Stimulated activated CD8-positive, alpha-beta memory T cell treated with anti-CD3 and anti-CD28 coated beads, Interleukin-2, amount 100 ng/mL, for 1 hour (primary cell): ENCODE measurements at places on chromosomes 6 and 20.

DNA sequence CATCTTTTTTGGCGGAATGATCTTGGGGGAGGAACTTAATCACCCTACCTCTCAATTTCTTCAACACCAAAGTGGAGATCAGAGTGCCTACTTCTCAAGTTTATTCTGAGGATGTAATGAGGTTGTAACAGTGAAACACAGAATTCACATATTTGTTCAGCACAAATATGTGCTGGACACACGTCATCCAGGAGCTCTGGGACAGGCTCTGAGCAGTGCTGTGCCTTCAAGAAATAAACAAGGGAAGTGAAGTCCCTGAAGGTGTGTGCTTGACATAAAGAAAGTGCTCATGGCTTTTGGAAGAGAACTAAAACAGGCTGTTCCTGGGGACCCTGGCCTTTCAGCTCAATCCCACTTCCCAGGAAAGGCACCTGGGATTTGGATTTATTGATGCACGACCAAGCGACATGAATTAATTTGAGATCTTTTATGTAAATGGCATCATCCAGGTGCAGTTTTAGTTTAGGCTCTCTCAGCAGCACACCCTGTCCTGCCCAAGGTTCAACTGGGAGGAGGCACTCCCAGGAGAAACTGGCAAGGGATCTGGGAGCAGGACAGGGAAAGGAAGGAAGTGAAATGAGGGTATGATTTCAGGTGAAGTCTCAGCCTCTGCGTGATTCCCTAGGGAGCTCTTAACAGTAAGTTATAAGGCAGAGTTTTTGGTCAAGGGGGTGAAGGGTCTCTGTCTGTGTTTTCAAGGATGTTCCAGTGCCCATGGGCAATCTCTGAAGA lies 211.0 kb downstream of the FOXA2 start:
- no peak for DNase-seq

DNA sequence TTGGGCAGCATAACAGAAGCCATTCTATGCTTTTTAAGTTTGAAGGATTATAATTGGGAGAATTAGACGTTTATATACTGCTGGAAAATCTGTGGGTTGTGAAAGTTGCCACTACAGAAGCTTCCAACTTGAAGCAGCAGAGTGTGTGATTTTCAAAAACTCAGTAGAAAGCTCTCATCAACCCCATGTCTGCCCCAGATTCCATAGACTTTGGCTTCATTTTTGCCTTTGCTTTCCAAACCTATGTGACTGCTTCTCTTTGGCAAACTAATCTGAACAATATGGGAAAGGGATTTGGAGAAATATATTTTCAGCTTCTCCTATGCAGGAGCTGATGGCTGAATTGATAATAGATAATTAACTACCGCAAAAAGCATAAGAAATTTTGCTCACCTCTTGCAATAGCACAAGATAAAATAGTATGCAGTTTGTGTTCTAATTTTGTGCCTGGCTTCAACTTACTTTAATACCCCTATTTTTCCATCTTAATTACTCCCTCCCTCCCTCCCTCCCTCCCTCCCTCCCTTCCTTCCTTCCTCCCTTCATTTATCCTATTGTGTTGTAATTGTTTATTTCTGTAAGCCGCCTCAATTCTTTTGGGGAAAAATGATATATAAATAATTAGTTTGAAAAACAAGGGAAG lies 214.1 kb upstream of the HS3ST5 start:
- DNase-seq = no peak

DNA sequence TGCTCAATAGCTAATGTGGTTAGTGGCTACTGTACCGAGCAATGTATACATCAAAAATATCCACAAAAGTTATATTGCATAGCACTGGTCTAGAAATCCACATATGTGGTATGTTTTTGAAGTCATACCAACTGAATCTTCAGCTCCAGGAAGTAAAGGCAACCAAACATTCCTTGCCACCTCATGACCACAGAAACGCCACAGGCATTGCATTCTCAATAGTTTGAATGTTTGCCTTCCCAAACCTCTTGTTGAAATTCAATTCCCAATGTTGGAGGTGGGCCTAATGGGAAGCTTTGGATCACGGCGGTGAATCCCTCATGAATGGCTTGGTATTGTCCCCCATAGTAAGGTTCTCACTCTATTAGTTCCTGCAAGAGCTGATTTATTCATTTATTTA lies 18.2 kb upstream of the ZNF391 start:
- DNase-seq = no peak

- DNase-seq = no peak
Observed at GRCh38 chr6:22526736-22527135, 42.6 kb upstream of the HDGFL1 start.

- DNase-seq = no peak
Observed at GRCh38 chr6:64590965-64591675, 955.5 kb downstream of the PHF3 start.
